Activated CD8-positive, alpha-beta memory T cell treated with anti-CD3 and anti-CD28 coated beads for 24 hours (primary cell): ENCODE measurements at places on chromosomes 1 and 21.

- no peak for DNase-seq
Measured at GRCh38 chr1:165234149-165234548, 122.4 kb downstream of the LMX1A start.

GRCh38 chr1:185733818-185734735 lies at the start of gene HMCN1:
HMCN1 (plus strand) TSS chr1:185734391; CDS start chr1:185734780, 389 bp downstream.
- DNase-seq, result peak; percentile 58

DNA sequence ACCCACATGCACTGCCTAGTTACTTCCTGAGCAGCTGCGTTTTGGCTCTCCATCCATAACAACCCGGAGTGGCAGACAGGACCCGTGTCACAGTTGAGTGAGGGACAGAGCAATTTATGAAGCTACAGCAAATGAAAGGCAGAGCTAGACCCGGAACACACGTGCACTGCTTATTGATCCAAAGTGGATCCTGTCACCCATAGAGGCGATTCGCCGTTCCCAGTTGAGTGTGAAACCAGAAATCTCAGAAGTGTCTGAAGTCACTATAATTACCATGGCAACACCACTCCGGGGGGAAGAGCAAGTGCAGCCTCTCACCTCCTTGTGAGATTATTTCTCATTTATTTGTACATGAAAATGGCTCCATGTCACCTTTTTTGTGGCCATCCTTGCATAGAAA lies 365.2 kb downstream of the DSCAM start:
- DNase-seq, result no peak

- DNase-seq, result no peak
Measured at GRCh38 chr1:29876902-29877301, 640.6 kb downstream of the PTPRU start.

DNA sequence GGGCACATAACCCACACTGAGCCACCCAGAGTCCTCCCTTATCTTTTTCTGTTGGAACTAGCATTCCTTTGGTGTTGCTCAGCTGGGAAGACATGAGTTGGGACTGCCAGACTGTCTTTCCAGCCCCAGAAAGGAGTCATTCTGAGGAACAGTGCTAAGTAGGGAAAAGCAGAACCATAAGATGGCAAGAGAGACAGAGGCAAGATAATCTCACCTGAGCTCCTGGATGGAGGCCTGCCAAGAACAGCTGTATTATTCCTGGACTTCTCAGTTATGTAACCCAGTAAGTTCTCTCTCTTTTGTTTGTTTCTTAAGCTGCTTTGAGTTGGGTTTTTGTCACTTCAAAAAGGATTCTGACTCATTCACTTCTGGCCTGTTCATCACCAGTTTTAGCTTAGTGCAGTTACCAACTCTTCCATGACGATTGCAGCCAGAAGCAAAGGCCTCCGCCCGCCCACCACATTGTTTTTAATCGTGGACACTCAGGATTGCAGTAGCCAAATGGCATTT lies 134.4 kb downstream of the OMA1 start:
- no peak for DNase-seq

DNA sequence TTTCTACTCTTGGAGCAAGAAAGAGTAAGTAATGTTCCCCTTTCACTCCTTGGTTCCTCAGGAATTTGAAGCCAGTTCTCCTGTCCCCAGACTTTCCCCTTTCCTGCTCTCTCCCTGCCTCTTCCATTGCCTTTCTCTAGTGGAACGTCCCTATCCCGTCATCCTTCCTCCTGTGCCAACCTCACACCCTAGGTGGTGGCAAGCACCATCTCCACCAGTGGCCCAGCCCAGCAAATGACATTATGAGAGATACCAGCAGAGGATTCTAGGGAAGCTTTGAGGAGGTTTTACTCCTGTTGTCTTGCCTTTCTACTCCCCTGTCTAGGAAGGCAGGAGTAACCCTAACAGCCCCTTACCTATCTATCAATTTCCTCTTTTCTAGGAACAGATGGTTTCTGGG lies 8.1 kb upstream of the TACSTD2 start:
- no peak for DNase-seq

- no peak for DNase-seq
Measured at GRCh38 chr1:28046716-28047115, 41.7 kb downstream of the EYA3 start.

- no peak for DNase-seq
Measured at GRCh38 chr21:44905016-44905727, 15.5 kb downstream of the ITGB2 start.

- DNase-seq, result no peak
Measured at GRCh38 chr1:89451011-89451410, 73.6 kb upstream of the LRRC8B start.

- no peak for DNase-seq
Measured at GRCh38 chr1:55088413-55088812, 49.1 kb downstream of the PCSK9 start.

- no peak for DNase-seq
Measured at GRCh38 chr1:87392248-87393192, 63.8 kb downstream of the LMO4 start.

DNA sequence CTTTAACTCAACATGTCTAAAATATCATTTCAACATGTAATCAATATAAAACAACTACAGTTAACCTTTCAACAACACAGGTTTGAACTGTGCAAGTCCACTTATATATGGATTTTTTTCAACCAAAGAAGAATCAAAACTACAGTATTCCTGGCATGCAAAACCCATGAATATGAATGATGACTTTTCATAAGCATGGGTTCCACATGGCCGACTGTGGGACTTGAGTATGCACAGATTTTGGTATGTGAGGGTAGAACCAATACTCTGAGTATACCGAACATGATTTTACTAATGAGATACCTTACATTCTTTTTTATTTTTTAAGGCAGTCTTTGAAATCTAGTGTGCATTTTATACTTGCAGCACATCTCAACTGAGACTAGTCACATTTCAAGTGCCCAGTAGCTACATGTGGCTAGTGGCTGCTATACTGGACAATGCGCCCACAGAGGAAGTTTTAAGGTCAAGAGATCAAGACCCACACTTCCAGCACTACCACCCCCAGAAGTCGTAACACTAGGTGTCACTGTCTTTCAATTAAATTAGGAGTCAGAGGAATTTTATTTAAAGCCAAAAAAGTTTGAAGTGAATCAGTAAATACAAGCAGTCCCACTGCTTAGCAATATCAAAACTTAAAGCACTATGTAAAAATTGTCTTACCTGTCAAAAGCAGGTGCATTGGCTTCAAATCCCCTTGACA lies 40.0 kb downstream of the SYNJ1 start:
- DNase-seq, result no peak

DNA sequence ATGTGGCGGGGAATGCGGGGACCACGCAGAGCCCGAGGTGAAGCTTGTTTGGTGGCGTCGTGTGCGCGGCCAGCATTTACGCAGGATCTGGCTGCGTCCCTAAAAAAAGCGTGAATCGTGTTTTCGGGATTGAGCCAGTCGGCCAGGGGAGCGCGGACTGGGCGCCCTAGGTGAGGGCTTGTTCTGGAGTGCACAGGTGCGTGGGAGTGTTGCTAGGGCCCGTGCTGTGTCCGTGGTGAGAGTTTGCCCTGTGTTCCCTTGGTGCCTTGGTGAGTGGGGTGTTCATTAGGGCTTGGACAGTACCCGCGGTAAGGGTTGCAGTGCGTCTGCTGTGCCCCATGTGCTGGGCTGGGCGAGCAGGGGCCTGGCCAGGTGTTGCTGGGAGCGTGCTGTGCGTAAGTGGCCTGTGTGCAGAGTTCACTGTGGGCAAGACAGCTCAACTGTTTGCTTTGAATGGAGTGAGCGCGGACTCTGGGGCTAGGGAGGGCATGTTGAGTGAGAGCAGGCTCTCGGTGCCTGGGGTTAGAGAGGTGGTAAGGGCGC lies 673 bp downstream of the CD46 start:
- no peak for DNase-seq

DNA sequence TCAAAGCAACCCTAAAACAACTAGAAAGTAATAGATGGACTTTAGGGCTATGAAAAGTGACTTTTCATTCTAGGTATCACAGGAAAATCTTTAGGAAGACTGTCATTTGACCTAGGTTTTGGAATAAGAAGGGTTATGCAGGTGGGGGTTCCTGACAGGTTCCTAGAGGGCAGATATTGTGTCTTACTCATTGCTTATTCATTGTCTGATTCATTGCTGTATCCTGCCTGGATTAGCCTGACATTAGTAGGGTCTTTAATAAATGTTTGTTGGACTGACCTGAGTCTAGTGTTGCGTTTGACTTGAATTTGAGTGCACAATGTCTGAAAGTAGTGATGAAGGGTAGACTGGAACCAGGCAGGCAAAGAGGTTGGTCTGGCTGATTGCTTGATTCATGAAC lies 6.0 kb downstream of the FNBP1L start:
- DNase-seq, result no peak
